Articular chondrocyte of knee joint (primary cell): ENCODE measurements at places on chromosomes 2 and 18. TPM values are rescaled to one million over a fixed set of nuclear protein-coding genes. Genes with fewer than 3 reads are reported as not detected.

The PAPOLG gene
- 20.9 and 21.3 TPM in 2 replicates for total RNA-seq

The ARL5A gene
- 63.1 and 65.5 TPM in 2 replicates for total RNA-seq

The ACMSD gene
- total RNA-seq = not detected in 2 replicates

The SANBR gene
- total RNA-seq = 17.9 and 20.0 TPM in 2 replicates

The LAMA1 gene
- total RNA-seq = 11.0 and 13.1 TPM in 2 replicates

The FAM237A gene
- not detected in 2 replicates for total RNA-seq

The ZAP70 gene
- total RNA-seq = not detected in 2 replicates

The AMER3 gene
- total RNA-seq = not detected in 2 replicates

The FAM124B gene
- 0.13 and 0.22 TPM in 2 replicates for total RNA-seq

The FRZB gene
- 1.4 and 2.4 TPM in 2 replicates for total RNA-seq

The HJURP gene
- 9.7 and 18.8 TPM in 2 replicates for total RNA-seq

The LHCGR gene
- total RNA-seq = 0.32 and 0.39 TPM in 2 replicates

The SEMA4C gene
- total RNA-seq = 17.2 and 20.4 TPM in 2 replicates

The USP40 gene
- total RNA-seq = 46.6 and 48.2 TPM in 2 replicates

The ESPNL gene
- 1.3 and 7.3 TPM in 2 replicates for total RNA-seq

The MTLN gene
- 23.1 and 43.2 TPM in 2 replicates for total RNA-seq

The NTSR2 gene
- not detected in 2 replicates for total RNA-seq
